ENCODE measurements at places on chromosomes 4 and X.

GRCh38 chrX:17788439-17788838 is 51.1 kb downstream of the SCML1 start:
- DNase-seq = peak; percentile 8

- no peak for DNase-seq
Observed at GRCh38 chr4:56511098-56511497, 5.5 kb downstream of the ARL9 start.

DNA sequence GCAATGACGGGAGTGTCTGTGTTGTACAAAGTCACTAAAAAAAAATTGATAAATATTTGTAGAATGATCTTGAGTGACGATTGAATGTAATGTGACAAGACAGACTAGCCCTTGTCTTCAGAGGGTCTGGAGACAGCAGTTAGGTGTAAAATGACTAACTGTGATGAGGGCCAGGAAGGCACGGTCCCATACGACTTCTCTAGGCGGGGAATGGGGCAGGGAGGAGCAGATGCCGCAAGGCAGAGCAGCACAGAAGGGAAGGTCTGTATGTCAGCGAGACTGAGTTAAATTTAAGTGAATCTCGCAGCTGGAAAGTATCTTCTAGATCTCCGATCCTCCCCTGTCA is 405 bp downstream of the CENPE start:
- DNase-seq = no peak

DNA sequence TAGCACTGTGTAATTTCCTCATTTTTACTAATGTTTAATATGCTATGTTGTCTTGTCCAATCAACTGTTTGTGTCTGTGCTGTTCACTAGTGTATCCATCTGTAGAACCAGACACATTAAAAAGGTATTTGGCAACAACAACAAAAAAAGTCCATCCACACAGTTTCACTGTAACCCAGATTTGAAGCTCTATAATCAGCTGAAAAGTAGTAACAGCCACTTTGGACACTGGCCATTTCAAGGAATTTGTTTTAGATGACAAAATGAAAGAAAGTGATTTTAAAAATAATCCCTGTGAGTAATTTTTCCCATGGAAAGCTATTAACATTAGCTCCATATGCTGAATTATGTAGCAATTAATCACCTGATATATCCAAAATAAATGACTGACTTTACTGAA is 2.2 kb upstream of the FBXL5 start:
- no peak for DNase-seq

DNA sequence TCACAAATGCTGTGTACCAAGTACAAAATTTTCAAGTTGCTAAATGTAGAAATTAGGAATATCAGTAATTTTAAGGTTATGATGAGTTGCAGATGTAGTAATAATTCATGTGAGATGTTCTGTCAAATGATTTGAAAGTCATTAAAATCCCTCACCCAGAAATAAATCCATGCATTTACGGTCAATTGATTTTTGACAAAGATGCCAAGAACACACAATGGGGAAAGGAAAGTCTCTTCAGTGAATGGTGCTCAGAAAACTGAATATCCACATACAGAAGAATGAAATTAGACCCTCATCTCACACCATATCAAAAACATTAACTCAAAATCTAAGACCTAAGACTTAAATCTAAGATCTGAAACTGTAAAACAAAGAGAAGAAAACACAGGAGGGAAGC is 12.9 kb upstream of the BMPR1B start:
- no peak for DNase-seq

- no peak for DNase-seq
Observed at GRCh38 chrX:13433298-13433605, 113.4 kb upstream of the ATXN3L start.

DNA sequence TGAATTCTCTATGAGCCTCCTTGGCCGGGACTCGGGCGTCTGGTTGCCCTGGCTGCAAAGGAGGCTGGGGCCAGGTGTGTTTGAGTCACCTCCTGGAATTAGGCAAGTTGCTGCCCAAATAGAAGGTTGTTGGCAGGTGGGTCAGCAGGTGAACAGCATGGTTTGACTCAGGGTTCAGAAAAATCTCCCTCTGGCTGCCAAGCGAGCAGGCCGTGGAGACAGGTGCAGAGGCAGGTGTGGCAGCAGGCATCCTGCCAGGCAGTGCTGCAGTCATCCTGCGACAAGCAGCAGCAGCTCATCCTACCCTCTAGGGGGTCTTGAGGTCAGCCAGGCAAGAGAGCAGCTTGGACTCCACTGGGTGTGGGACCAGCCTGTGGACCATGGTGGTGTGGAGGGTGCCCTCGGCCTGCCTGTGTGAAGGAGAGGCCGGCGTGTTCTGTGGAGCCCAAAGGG is 8.2 kb downstream of the MSANTD1 start:
- DNase-seq = peak; percentile 26

GRCh38 chr4:42750856-42751255 is 94.0 kb upstream of the ATP8A1 start:
- no peak for DNase-seq

GRCh38 chr4:3375688-3376087 is 66.1 kb upstream of the HGFAC start:
- no peak for DNase-seq

- no peak for DNase-seq
Observed at GRCh38 chr4:75254745-75255144, 259.5 kb downstream of the RCHY1 start.

DNA sequence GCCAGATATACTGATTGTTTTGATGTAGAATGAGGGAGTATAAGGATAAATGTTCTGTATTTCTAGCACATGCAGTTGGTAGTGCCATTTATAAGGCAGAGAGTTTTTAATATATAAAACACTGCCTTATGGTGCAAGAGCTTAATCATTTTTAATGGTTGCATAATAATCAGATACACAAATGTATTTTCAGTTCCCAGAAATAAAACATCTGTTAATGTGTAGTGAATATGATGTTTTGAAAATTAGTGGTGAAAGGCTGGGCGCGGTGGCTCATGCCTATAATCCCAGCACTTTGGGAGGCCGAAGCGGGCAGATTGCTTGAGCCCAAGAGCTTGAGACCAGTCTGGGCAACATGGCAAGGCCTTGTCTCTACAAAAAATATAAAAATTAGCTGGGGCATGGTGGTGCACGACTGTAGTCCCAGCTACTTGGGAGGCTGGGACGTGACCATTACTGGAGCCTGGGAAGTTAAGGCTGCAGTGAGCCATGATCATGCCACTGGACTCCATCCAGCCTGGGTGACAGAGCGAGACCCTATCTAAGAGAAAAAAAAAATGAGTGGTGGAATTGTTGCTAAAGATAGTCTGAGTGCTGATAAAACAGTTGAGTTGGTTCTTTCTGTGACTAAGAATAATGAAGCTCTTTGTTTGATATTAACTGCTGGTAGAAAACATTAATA is 29.3 kb downstream of the CLCN3 start:
- no peak for DNase-seq

- DNase-seq = no peak
Observed at GRCh38 chr4:54096295-54096962, 3.5 kb upstream of the GSX2 start.

DNA sequence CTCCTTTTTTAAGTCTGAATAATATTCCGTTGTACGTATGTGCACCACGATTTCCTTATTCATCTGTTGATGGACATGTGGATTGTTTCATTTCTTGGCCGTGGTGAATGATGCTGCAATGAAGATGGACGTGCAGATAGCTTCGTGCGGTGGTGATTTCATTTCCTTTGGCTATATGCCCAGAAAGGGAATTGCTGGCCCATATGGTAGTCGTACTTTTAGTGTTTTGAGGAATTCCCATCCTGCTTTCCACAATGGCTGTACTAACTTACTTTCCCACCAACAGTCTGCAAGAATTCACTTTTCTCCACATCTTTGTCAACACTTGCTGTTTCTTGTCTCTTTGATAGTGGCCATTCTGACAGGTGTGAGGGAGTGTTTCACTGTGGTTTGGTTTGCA is 12.8 kb downstream of the ZFP42 start:
- DNase-seq = no peak

DNA sequence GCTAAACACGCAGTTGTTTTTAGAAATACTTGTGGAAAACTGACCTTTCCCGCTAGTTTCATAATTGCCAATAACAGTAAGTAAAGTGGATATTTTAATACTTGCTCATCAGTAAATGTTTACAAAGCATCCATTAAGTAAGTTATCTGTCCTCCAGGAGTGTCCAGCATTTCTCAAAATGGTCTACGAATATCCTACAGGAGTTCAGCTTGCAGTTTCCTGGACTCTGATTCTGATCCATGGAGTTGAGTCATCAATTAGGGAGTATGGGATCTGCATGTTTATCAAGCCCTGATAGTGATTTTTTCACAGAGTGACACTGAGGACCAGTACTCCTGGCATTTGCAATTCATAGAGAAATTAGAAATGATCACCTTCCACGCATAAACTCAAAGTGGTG is 325.2 kb upstream of the AADAT start:
- no peak for DNase-seq

- no peak for DNase-seq
Observed at GRCh38 chrX:10501611-10502010, 118.8 kb downstream of the MID1 start.

DNA sequence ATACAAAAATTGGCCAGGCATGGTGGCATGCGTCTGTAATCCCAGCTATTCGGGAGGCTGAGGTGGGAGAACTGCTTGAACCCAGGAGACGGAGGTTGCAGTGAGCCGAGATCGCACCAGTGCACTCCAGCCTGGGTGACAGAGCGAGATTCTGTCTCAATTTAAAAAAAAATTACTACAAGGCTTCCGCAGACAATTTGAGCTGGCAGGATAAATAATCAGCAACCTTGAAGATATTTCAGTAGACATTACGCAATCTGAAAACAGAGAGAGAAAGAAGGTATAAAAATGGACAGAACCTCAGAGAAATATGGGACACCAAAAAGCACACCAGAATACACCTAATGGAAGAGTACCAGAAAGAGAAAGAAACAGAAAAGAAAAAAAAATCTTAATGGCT is 25.3 kb downstream of the HS6ST2 start:
- no peak for DNase-seq

DNA sequence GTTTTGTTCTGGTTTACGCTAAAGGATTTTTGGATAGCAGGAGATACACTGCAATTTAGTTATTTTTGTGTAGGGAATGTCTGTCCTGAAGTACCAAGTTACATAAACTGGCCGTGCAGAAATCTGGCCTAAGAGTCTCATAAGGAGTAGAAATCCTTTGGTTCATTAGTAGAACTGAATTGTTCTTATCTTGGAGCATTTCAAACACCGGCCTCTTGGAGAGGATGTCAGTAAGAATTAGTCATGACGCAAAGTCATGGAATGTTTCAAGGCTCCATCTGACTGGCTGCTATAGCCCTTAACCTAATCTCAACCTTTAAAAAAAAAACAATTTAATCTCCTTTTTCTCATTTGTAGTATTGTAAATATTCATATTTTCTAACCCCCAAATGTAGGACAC is 15.2 kb downstream of the PDLIM3 start:
- DNase-seq = no peak
